ENCODE measurements at places on chromosomes 5 and 9. TPM values are rescaled to one million over a fixed set of nuclear protein-coding genes. Genes with fewer than 3 reads are reported as not detected.

- DNase-seq = no peak
Measured at GRCh38 chr5:674630-675011, 18.5 kb downstream of the TPPP start.

GRCh38 chr9:89357331-89358197, 39.3 kb downstream of the SECISBP2 start:
- no peak for DNase-seq

GRCh38 chr5:39955156-39955555, 530.4 kb upstream of the DAB2 start:
- no peak for DNase-seq

Gene GPRIN1
- polyA plus RNA-seq = 0.75 TPM

Gene FCN2
- polyA plus RNA-seq = not detected

Gene SLC27A6
- 0.34 TPM for polyA plus RNA-seq

Data from hindlimb muscle (tissue), 1 donor.